Neural crest cell (in vitro differentiated cells): ENCODE measurements at places on chromosomes 4 and X. TPM values are rescaled to one million over a fixed set of nuclear protein-coding genes. Genes with fewer than 3 reads are reported as not detected.

DNA sequence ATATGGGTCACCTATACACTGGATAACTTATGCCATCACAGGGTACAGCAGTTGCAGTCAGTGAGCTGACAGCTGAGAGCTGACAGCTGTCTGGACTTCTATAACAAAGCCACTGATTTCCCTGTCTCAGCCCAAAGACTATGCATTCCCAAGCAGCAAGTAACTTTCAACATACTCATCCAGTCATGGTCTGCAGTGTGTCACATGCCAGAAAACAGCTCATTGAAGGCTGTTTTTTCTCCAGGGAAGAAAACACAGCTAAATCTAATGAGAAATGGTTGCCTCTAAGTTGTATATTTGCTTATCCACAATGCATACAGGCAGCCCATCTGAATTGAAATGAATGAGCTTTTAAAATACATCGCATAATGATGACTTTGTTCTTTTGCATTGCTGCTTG is 6.3 kb downstream of the KIAA1210 start:
- no peak for DNase-seq

DNA sequence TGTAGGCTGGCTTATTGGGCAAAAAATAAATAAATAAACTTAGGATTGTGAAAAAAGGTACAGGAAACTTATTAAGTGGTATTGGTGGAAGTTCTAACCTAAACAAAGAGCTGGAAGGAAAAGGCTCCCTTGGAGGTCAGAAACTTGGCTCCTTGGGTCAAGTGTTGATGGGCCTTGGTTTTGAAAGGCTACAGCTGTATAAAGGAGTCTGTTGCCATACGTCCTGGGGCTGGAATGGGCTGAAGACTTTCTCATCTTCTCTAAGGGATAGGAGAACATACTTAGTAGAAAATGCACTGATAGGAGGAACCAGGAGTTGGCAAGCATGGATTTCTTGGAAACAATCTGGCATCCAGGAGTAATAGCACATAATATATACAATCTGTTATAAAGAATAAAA is 56.6 kb downstream of the PDLIM5 start:
- no peak for DNase-seq

- no peak for DNase-seq
These were observed 116.6 kb downstream of the IRF2 start for GRCh38 chr4:184357772-184358171.

DNA sequence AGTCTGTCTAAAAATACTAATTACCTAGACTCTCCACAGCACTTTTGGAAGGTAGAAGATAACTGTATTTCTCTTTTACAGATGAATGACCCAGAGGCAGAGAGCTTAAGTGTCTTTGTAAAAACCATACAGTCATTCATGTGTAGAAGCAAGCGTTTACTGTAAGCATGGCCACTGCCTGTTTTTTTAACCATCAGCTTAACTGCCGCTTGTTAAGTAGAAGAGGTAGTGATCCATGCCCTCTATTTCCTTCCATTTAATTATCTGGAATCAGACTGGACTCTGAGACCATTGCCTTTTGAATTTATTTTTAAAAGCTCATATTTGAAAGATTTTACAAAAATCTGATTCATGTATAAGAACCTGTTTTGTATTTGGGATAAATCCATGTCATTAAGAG is 111.2 kb upstream of the TECRL start:
- no peak for DNase-seq

DNA sequence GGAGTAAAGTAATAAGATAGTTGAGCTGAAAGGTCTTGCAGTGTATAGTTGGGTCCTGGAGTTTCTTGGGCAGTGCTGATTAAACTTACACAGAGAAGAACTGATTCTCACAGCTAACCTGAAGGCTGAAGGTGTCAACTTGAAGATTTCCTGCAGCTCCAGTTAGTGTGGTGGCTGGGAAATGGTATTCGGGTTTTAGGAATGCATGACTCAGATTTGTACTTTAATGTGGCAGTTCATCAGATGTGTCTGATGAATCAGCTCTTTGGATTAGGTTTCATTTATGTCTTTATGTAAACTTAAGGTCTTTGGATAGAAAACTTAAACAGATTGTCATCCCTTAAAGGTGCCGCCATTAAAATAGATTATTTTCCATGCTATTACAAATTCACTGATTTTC is 200.0 kb downstream of the IL1RAPL1 start:
- DNase-seq = no peak

Gene WDR1
- 154 and 155 TPM in 2 replicates for total RNA-seq

Gene TREX2
- total RNA-seq = 0.77 and 1.6 TPM in 2 replicates

Gene GPR50
- total RNA-seq = 3.7 and 4.4 TPM in 2 replicates
